Activated CD8-positive, alpha-beta memory T cell treated with anti-CD3 and anti-CD28 coated beads, Interleukin-2, amount 10 ng/mL, durations not matched to agents 7 days and 5 days (primary cell): ENCODE measurements at places on chromosomes 16 and 17.
A peak's percentile ranks its signal among the peaks of the same experiment; 100 is the strongest.

DNA sequence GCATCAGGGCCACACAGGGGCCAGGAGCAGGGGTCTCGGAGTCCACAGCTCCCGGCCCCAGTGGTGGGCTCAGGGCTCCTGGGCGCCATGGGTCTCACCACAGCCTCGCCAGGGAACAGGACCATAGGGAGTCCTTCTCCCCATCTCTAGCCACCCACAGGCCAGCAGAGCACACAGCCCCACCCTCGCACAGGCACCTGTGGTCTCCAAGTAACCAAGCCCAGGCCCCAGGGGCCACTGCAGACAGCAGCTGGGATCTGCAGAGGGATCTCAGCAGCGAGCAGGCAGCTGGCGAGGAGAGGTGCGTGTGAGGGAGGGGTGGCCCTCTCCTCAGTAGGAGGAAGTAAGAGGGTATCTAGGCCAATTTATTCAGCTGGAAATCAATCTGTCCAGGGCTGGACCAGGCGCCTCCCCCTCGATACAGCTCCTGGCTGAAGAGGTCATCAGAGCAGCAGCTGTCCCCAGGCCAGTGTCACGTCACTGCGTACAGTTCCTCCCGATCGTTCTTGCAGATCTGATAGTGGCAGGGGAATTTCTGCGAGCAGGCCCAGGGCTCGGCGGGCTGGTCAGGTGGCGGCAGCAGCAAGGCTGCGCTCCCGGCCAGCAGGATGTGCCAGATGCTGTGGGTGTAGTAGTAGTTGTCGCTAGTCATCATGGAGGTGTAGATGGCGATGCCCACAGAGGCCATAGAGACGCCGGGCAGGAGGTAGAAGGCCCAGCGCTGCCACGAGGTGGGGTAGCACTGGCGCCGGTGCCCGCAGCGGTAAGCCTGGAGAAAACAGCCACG lies 1.4 kb upstream of the MRPL28 start:
- DNase-seq: peak; percentile 39

DNA sequence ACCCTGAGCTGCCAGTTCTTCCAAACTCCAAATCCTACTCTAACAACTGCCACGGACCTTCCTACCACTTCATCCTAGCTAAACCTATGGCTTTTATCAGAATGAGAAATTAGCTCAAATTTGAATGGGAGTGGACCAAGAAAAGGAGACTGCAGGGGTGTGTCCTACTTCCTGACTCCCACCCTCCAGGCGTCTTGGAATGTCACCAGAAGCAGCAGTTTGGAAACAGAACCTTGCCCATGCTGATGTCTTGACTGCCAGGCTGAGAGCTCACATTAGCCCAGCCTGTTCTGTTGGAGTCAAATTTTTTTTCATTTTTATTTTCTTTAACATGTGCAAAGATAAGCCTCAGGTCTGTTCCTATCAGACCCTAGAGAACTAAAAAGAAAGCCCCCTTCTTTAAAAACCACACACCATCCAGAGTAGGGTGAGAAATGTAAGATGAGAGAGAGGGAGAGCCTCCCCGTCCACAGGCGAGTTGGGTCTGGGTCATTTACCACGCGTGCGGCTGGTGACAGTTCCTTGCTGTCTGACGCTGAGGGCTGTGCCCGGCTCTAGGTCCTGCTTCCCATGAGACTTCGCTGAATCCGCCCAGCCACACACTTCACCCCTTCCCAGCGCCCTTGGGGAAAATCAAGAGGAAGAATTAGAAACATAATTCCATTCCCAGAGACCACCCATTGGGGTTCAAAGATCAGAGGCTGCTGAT lies 54.3 kb downstream of the WNT3 start:
- DNase-seq: no peak

DNA sequence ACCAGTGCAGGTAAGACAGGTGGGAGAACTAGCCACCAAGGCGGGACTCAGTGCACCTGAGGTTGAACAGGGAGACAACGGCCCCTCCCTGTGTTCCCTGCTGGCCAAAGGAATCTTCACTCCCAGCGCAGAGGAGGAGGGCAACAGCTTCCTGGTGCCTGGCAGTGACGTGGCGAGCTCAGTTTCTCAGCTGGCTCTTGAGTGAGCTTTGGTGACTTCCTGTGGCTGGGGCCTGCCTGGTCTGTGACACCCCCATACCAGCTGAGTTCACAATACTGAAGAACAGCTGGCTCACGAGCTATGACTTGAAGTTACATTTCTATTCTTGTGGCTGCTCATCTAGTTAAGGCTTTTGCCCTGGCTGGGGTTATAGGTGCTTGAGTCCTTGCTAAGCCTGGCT lies 26.1 kb downstream of the WNT9B start:
- DNase-seq: peak; percentile 45

DNA sequence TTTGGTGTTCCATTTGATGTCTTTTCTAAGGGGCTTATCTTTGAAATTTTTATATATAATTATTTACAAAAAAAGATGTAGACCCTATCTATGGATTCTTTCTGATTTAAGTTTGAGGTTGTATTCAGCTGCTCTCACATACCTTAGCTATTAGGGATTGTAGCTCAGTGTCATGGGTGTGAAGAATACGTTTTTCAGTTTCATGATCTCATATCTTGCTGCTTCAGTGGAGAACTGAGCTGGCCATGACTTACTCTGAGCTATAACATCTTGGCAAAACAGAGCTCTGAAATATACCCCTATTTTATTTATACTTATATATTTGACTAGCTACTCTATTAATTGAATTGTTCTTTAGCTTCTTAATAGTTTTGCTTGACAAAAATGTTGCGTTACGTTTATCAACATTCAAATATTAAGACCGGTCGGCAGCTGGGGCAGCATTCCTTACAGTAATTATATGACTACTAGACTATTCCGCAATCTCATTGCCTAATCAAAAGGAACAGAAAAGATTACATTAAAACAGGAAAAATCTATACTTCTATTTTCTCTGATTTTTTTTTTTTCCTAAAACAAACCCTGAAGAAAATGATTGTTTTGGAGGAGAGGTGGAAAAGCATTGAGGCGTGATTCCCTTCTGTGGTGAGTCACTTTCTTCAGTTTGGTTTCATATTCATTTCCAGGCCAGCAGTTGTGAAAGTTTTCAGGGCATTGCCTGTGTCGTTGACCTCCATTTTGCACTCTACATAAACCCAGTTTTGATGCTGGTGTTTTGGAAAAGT lies 24.1 kb upstream of the KRT24 start:
- no peak for DNase-seq

DNA sequence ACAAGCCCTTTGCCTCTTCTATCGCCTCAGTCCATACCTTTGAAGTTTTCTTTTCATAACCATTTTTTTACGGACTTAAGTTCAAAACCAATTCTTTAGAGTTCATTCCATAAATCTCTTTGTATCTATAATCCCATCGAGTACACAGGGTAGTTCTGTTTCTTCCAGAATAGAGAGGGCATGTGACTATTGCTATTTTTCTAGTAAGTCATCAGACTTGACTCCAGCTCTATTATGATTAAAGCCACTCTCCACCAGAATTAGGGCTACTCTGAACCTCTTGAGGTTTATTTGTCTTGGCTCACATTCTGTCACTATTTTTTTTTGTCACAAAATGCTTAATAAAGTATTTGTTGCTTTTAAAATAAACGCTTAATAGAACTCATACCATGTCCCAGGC lies 191.9 kb upstream of the AXIN2 start:
- no peak for DNase-seq

- no peak for DNase-seq
Observed at GRCh38 chr17:34493917-34494316, 85.5 kb upstream of the TMEM132E start.

GRCh38 chr16:88732172-88732960 lies 26.1 kb downstream of the CTU2 start:
- no peak for DNase-seq

GRCh38 chr16:50640391-50640790 lies 40.7 kb downstream of the SNX20 start:
- no peak for DNase-seq

- no peak for DNase-seq
Observed at GRCh38 chr17:74123350-74123749, 80.1 kb upstream of the RPL38 start.

- no peak for DNase-seq
Observed at GRCh38 chr16:73869126-73869525, 427.5 kb upstream of the PSMD7 start.

GRCh38 chr16:54936201-54936978 lies 5.7 kb downstream of the IRX5 start:
- DNase-seq: no peak
